Activated CD4-positive, alpha-beta T cell treated with anti-CD3 and anti-CD28 coated beads for 48 hours (primary cell): ENCODE measurements at places on chromosomes 1 and 21.

DNA sequence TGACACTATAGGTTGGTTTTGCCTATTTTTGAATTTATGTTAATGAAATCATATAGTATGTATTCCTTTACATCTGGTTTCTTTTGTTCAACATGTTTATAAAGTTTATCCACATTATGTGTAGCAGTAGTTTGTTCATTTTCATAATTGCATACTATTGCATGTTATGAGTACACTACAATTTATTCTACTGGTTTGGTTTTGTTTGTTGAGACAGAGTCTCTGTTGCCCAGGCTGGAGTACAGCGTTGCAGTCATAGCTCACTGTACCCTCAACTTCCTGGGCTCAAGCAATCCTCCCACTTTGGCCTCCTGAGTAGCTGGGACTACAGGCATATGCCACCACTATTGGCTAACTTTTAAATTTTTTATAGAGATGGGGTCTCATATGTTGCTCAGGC lies 21.0 kb downstream of the RAD54L start:
- no peak for DNase-seq

GRCh38 chr1:230113593-230114236 lies 46.7 kb downstream of the GALNT2 start:
- DNase-seq, result no peak

GRCh38 chr1:22527122-22527521 lies 36.2 kb upstream of the EPHA8 start:
- DNase-seq, result no peak

- DNase-seq, result no peak
Observed at GRCh38 chr1:187045371-187045770, 216.6 kb downstream of the PLA2G4A start.

- DNase-seq, result peak; percentile 39
Observed at GRCh38 chr21:45405819-45406762, 1.1 kb downstream of the COL18A1 start.

- DNase-seq, result peak; percentile 43
Observed at GRCh38 chr1:159177272-159177907, 6.0 kb downstream of the CADM3 start.
